ENCODE measurements at places on chromosomes 1 and 21.
A peak's percentile ranks its signal among the peaks of the same experiment; 100 is the strongest.

DNA sequence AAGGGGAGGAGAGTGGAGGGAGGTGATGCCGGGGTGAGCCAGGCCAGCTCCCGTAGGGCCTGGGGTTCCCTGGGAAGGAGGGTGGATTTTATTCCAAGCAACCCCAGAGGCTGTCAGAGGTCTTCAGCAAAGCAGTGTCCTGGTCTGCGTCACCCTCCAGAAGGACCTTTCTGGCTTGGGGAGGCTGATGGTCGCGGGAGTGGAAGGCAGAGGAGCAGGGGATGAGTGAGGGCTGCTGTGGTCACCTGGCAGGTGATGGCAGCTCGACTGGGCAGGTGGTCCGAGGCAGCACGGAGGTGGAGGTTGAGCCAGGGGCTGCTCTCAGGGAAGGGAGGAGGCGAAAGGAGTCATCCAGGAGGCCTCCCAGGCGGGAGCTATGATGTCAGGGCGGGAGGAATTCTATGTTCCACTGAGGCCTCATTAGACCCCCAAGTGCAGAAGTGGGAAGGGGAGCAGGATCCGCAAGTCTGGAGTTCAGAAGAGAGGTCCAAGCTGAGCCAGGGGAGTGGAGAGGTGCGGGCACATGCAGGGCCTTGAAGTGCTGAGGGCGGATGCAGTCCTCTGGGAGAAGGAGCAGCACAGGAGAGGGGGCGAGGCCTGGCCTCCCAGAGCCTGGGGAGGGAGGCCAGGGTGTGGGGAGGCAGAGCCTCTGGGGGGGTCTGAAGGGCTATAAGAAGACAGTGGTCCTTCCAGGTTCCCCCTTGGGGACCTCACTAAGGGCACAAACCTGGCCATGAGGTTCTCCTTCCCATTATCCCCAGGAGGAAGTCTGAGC, 33.3 kb downstream of the BMP8A start:
- DNase-seq = no peak

- no peak for DNase-seq
These were observed 45.6 kb upstream of the PGD start for GRCh38 chr1:10353282-10353681.

DNA sequence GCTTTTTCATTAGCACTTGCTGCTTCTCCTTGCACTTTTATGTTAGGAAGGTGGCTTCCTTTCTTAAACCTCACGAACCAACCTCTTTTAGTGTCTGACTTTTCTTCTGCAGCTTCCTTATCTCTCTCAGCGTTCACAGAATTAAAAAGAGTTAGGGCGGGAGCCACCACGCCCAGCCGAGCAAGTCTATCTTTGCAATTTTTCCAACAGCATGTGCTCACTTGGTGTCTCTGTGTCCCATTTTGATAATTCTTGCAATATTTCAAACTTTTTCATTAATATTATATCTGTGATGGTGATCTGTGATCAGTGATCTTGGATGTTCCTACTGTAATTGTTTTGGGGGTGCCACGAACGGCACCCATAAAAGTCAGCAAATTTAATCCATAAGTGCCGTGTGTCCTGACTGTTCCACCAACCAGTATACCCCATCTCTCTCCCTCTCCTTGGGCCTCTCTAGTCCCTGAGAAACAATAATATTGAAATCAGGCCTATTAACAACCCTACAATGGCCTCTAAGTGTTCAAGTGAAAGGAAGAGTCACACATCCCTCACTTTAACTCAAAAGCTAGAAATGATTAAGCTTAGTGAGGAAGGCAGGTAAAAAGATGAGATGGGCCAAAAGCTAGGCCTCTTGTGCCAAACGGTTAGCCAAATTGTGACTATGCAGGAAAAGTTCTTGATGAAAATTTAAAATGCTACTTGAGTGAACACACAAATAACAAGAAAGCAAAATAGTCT, 15.9 kb upstream of the ITPKB start:
- DNase-seq = no peak

DNA sequence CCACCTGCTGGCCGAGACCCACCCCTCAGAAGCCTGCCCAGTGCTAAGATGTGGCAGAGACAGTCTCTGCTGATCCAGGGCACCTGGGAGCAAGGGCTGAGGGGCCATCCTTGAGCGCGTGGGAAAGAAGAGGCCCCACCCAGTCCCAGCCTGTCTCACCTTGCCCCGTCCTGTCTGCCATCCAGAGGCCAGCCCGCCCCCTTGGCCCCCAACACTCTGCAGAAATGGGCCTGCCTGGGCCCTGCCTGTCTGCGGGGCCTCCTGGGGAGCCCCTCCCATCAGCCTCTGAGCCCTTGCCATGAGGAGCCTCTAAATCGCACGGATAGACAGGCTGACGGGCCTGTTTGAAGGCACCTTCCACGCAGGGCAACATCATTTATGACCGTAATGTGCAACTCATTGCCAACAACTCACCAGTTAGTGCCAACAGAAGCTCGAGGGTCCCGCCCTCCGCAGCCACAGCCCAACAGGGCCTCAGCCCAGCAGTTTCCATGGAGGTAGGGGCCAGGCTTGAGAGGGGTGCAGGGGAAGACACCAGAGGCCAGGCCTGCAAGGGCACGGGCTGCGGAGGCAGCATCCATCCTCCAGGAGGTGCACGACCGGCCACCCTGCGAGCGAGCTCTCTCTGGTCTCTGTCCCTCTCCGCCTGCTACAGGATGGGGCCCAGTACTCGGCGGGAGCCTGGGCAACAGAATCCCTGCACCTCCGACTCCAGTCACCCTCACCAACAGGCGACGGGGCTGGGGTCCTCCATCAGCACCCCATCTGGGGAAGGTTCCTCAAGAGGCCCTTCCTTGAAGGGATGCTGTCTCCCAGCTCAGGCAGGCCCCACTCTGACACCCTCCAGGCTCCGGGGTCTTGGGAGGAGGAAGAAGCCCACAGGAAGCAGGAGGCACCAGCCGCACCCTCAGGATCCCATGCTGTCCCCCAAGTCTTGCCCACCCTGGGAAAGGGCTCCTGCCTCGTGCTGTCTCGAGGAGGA, 78.0 kb downstream of the MEGF6 start:
- no peak for DNase-seq

- no peak for DNase-seq
These were observed 49.0 kb downstream of the CCN1 start for GRCh38 chr1:85629532-85629920.

DNA sequence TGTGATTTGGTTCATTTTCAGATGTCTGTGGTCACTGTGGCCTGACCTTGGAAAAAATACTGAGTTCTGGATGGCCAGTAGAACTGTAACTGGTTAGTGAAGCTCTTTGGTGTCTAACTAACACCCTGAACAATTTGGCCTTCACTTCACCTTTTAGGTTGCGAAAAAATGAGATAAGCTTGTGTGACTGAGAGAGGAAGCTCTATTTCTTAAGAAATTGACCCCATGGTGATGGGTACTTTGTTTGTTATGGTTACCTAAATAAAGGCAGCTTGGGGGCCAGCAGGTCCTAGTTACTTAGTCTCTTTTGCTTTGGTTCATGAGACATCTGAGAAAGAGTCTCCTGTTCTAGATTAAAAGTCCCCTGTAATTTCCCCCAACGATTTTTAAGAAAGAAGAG, 181.6 kb downstream of the ZNF326 start:
- DNase-seq = no peak

- peak; percentile 18 for DNase-seq
These were observed 1.7 kb downstream of the WNT9A start for GRCh38 chr1:227945891-227946623.

DNA sequence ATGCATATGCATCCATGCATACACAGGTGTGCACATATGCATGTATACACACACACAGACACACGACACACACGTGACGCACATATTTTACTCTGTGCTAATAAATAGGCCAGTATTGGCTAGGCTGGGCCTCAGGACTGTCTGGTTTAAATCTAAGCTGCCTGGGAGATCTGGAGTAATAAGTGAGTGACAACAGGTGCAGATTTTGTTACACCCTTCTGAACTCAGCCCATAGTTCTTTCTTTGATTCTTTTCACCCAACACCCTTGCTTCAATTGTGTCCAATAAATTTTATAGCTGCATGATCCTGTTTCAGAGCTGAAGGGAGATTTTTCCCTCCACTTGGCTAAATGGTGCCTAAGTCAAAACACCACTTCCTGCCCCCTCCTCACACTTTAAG, 132.8 kb downstream of the FGGY start:
- no peak for DNase-seq

- no peak for DNase-seq
These were observed 522.7 kb downstream of the PLPP3 start for GRCh38 chr1:56056438-56057287.

- no peak for DNase-seq
These were observed 133.7 kb downstream of the RUNX1 start for GRCh38 chr21:34915364-34915841.

GRCh38 chr1:43276673-43277072, 6.9 kb downstream of the TMEM125 start:
- no peak for DNase-seq

GRCh38 chr1:112721966-112722524, 6.9 kb upstream of the PPM1J start:
- no peak for DNase-seq

DNA sequence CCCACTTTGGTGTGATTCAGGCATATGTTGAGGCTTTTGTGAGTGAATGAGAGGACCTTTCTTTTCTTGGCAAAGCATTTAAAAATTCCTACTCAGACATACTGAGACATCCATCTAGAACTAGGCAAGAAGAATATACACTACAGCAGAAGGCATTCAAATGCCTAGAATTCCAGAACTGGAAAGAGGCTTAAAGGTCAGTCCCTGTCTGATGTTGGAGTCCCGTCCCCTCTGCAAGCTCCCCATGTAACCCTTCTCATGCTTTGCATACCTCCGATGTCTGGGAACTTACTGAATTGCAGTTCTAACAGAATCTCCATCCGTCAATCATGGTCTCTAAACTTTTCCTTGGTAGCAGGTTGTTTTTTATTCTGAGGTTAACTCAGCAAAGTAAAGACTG, 152.9 kb downstream of the ATP6V1G3 start:
- DNase-seq = no peak

DNA sequence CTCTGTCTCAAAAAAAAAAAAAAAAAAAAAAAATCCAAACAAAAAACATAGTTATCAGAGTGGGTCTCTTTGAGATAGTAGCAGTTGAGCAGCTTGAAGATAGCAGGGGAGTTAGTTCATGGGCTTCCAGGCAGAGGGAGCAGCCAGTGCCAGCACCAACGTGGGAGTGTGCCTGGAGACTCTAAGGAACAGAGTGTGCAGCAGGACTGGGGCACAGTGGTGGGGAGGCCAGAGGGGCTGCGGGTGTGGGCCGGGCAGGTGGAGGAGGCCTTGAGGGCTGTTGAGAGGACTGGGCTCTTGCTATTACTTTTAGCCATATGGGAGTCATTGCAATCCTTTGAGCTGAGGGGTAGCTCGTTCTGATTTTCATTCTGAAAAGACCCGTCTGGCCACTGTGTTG, 63.8 kb downstream of the RYR2 start:
- DNase-seq = no peak

- DNase-seq = no peak
These were observed 29.0 kb downstream of the PTAFR start for GRCh38 chr1:28147264-28148094.

- no peak for DNase-seq
These were observed 170.4 kb downstream of the TGFBR3 start for GRCh38 chr1:91715416-91716000.

- DNase-seq = no peak
These were observed 27.2 kb upstream of the CAPZB start for GRCh38 chr1:19512545-19512944.

DNA sequence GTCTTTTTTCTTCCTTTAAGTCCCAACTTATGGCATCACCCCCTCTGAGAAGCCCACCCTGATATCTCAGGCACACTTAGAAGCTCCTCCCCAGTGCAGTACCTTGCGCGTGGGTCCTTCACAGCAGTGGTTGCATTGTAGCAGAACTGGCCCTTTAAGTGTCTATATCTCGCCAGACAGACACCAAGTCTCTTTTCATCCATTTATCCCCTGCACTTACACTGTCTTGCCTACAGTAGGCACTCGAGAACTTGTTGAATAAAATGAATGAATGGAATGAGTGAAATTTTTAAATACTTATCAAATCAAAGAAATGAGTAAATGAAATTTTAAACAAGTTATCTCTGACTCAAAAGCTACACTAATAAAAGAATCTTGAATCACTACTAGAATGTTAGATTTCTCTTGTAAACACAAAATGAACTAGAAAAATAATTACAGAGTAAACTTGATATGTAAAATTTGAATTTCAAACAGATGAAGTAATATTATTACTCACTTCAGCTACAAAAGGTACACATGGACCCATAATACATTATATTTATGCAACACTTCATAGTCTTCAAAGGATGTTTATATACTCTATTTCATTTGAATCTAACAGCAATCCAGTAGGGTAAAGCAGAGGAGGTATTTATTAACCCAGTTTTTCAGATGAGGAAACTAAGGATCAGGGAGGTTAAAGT, 54.7 kb upstream of the MAN1A2 start:
- no peak for DNase-seq

- no peak for DNase-seq
These were observed 201.0 kb downstream of the SIPA1L2 start for GRCh38 chr1:232428786-232429530.

GRCh38 chr1:5928714-5929400, 63.4 kb downstream of the NPHP4 start:
- no peak for DNase-seq
